BE2C (cell line): ENCODE measurements at places on chromosomes 2 and 18.

GRCh38 chr2:96091711-96092572 lies 24.4 kb downstream of the ADRA2B start:
- peak; percentile 39 for DNase-seq

DNA sequence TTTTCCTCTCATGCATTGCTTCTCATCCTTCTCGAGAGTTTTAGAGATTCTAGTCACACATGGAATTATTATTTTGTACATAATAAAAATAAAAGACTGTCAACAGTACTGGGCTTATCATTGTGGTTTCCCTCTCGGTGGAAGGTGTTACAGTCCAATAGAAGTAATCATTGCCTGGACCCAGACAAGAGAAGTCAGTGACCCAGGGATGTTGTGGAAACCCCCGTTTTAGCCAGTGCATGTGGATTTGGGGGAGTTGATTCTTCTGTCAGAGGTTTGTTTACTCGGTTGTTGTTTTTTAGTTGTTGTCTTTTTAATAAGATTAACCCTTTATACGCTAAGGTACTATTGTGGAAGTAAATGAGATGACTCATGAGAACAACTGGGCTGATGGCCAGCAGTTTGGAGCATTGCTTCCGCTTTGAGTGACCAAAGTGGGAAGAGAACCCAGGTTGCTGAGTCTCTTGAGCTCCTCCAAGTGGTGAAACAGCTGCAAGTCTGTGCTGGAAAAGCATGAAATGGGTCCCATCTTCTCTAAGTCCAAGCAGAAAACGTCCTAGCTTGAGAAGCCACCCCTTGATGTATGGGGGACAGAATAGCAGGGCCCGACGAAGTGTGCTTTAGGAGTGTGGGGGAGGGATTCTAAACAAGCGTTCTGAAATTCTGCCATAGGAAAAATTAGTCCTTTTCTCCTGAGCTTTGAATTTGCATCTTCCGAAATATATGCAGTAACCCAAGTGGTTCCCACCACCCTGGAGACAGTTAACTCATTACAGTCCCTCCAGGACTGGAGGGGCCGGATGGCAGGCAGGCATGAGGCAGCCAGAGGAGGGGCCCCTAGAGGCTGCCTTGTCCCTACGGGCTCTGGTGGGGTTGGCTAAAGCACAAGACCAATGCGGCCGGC lies 61.8 kb upstream of the GPR45 start:
- DNase-seq, result peak; percentile 53

GRCh38 chr18:63210521-63210920 lies 109.0 kb downstream of the BCL2 start:
- no peak for DNase-seq

- no peak for DNase-seq
Observed at GRCh38 chr18:36828157-36828629, 609 bp downstream of the TPGS2 start.

DNA sequence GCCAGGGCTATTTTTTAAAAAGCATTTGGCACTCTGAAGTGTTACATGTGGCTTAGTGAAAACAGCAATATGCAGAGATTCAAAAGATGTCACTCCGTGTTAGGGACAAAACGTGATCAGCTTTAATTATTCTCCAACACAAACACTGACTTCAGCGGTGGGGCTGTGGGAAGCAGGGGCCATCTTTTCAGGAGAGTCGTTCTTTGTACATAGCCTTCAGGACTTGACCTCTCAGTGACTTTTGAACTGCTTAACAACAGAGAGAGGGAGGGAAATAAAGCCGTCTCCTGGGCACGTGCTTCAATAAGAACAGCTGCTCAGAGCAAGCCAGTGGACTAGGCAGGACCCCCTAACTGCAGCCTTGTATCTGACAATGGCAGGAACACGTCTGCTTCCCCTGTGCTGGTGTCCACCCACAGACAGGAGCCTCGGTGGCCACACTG lies 95.0 kb upstream of the HDAC4 start:
- DNase-seq, result no peak

DNA sequence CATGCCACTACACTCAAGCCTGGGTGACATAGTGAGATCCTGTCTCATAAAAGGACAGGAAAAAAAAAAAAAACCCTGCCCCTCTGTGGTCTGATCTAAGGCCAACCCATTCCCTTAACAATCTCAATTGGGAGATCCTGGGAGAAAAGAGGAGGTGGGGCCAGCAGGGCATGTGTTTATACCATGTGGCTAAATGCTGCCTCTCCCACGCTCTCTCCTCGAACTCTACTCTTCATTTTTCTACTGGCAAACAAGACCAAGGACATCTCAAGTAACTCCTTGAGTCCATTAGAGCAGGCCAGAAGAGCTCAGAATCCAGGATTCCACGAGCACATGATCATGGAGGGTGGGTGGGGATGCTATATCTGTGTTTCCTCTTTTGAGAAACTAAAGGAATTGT lies 16.7 kb upstream of the NEDD4L start:
- no peak for DNase-seq

GRCh38 chr2:48268671-48269070 lies 261.3 kb upstream of the STON1 start:
- DNase-seq, result no peak

- DNase-seq, result no peak
Observed at GRCh38 chr2:120905298-120905697, 169.6 kb downstream of the GLI2 start.

GRCh38 chr2:169069341-169069740 lies at the start of gene DHRS9:
Gene DHRS9, plus strand, starts transcription at chr2:169069563. Its CDS starts 12,019 bp downstream, at chr2:169081582.
- DNase-seq, result no peak

DNA sequence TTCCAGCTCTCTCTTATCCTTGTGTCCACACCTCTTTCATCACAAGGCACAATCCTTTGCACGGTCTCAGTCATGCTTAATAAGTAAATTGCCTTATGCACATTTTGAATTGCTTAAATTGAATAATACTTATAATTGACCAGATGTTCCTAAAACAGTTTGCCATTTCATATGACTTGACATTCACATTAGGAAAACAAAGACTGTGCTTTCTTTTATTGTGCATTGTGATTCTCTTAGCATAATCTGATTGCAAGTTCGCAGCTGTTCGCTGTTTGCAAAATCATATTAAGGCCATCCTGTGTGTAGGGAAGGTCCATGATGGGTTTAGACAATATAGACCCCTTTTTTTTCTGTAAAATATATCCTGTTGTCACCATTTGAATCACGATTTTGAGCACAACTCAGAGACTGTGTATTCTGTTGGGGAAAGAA lies 75.6 kb downstream of the RNF144A start:
- no peak for DNase-seq

DNA sequence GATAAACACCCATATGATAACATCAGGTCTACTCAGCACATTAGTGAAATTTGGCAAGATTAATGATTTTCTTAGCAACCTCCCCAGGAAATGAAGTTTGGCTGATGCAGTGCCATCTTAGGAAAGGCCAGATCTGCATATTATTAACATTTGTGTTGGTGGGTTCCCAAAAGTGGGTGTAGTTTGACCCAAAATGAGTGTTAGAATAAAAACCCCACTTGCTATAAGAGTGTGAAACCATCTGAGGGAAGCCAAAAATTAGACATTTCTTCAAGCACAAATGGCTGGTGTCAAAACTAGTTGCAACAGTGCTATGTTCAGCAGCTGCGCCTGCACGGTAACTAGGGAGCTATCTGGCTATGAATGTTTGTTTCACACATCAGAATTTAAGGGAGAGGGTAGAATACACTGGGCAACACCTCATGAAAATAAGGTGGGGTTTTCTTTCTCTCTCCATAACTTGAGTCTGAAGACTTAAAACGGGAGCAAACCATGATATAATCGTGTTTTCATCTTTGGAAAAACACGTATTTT lies 15.9 kb upstream of the CSRNP3 start:
- no peak for DNase-seq

DNA sequence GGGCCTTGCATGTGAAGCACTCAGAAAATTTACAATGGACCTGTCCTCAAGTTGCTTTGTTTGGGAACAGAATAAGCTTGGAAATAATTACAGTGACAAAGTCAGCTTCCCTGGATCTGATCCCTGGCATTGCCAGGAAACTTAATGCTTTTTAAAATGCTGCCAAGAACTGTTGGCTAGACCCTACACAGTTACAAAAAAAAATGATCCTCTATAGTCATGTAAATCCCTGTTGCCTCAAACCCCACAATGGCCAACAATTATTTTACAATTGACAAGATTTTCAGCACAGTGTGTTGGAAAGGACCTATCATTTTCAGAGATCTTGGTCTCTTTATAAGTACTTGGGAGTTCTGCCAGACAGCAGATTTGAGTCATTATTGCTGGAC lies 470.4 kb upstream of the ACVR2A start:
- no peak for DNase-seq

DNA sequence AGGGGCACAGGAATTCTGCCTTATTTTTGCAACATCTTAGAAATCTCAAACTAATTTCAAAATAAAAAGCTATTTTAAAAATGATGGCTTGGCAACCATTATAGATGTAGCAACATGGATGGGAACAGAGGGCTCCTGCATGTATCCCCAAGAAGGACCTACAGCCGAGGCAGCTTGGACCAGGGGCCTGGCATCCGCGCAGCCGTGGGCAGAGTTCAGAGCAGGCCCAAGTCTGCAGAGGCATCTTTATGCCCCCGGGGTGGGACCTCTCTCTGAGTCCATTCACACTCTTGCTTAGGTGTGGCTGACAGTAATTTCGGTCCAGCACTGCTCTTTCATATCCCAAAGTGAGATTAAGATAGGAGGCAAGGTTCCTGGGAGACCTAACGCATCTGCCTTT lies 425.8 kb upstream of the MYT1L start:
- DNase-seq, result no peak

DNA sequence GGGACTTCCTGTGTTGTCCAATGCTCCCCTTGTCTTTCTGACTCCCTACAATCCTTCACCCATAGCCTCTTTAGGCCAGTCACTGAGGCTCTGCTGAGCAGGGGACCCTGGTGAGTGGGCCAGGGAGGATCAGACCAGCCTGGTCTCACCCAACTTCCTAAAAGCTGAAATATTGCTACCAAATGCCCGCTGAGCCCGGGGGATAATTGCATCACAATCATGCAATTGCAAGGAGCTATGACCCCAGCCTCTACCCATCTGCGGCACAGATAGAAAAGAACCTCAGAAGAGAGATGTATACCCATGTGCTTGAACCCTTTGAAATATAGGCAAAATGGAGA lies 3.7 kb upstream of the SP100 start:
- DNase-seq, result no peak

- DNase-seq, result no peak
Observed at GRCh38 chr2:189874586-189875320, 90.5 kb downstream of the PMS1 start.

DNA sequence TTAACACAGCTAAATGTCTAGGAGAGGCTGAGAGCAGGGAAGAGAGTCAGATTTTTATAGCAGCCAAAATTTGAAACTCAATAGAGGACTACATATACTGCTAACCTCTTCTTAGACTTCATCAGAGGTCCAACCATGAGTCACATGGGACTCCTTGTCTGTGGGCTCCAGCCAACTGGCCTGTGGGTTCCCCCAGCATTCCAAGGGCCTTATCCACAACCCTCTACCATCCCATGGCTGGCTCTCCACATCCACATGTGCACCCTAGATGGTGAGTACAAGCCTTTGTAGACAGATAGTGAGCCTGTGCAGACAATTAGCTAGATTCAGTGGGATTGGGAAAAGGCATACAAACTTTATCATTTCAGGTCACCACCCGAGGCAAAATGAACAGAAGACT lies 901.9 kb upstream of the ZEB2 start:
- DNase-seq, result no peak

DNA sequence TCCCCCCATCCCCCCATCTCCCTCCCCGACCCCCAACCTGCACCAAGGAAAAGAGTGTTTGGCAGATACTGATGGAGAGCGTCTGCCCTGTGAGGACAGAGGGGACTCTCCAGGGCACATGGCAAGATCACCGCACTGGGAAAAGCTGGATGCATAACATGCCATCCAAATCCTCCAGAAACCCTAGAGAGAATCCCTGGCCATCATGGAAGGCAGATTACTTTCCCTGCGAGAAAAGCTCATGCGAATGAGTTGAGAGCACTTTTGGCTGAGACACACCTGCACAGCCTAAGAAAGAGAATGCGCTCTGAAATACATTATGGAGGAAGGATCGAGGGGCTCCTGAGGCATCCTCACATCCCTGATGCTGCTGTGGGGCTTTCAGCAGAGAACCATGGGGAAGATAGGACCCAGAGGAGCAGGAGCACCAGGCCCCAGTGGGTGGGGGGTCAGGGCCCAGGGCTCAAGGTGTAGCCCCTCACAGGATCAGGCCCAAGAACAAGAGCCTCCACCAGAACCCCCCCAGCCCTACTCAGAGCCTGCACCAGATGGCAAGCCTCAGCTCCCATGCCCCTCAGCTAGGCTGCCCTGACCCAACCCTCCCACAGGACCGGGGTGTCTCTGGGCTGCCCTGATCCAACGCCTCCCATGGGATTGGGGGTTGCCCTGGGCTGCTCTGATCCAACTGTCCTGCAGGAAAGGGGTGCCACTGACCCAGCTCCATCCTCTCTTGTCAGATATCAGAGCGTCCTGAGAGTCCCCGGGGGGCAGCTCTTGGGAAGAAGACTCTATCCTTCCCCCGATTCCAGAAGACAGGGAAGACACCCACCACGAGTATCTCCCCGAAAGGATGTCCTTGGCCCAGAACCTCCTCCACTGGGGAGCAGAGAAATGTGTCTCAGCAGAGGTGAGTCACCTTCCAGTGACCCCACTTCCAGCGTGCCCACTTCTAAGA lies 153.4 kb downstream of the NDUFA10 start:
- no peak for DNase-seq

GRCh38 chr2:2690985-2691384 lies 359.9 kb upstream of the MYT1L start:
- no peak for DNase-seq

DNA sequence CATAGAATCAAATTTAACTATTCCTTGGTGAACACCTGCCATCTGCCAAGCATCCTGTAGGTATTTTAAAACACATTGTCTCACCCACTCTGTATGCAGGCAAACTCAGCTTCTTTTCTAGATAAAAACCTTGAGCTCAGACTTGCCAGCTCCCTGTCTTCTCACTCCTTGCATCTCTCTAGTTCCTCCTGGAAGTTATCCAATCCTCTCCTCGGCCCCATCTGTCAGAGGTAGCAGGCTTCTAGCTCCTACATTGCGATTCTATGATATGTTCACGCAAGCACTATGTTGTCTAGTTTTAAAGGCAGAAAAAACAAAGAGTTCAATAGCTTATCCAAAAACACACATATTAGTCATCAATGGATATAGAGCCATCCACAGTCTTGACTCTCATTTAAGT lies 67.0 kb upstream of the APCDD1 start:
- no peak for DNase-seq

DNA sequence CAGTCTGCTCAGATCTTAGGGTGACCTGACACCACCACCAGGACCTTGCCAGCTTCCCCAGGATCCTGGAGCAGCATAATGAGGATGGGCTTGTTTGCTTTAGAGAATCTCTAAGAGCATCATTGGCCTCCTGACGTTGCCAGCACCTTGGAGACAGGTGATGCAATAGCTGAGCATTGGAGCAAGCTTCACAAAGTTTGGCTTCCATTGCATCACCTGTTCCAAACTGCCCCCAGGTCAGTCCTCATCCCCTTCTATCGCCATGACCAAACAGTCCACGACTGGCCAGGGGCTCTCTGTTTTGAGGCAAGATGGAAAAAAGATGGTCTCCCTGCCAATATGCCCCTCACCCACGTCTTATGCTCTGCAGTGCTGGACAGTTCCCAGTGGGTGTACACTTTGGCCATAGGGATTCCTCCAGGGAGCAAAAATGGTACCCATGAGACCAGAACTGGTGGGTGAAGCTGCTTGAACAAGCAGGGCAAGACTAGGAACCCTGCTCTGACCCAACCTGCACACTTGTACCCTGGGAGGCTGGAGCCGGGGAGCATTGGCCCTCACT lies 22.6 kb upstream of the AGAP1 start:
- no peak for DNase-seq
